ENCODE measurements at places on chromosomes 13 and 19.

GRCh38 chr19:10478903-10479384 lies 24.2 kb downstream of the KEAP1 start:
- peak; percentile 89 for DNase-seq

DNA sequence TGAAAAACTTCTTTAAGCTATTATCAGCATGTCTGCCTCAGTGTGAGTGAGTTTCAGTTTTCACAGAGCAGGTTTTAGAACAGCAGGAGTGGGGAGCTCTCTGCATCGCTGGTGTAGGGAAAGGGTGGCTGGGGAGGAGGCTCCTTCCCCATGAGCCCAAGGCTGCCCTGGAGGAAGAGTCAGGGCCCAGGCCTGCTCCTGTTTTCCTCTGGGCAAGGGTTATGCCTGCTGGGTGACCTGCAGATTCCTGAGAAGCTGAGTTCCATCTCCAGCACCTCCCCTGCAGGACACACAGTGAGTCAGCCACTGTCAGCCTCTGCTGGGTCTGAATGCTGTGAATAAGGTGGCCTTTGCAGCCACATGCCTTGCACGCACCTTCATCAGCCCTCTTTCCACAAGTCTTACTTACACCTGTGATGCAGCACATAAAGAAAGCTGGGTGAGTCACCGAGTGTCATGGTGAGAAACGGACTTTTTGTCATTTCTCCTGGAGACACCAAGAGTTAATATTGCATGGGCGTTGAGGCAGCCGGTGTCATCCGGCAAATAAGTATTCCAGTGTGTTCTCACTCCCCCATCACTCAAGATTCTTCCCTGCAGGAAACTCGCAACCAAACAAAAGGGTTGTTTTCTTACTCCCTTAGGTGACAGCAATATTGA lies 186.4 kb upstream of the KL start:
- DNase-seq, result no peak

- DNase-seq, result no peak
These were observed 221.3 kb downstream of the MYO16 start for GRCh38 chr13:108850691-108851090.

- no peak for DNase-seq
These were observed 407.2 kb downstream of the KCNRG start for GRCh38 chr13:50422181-50423148.

GRCh38 chr19:11291991-11292390 lies 4.0 kb upstream of the TSPAN16 start:
- DNase-seq, result no peak

DNA sequence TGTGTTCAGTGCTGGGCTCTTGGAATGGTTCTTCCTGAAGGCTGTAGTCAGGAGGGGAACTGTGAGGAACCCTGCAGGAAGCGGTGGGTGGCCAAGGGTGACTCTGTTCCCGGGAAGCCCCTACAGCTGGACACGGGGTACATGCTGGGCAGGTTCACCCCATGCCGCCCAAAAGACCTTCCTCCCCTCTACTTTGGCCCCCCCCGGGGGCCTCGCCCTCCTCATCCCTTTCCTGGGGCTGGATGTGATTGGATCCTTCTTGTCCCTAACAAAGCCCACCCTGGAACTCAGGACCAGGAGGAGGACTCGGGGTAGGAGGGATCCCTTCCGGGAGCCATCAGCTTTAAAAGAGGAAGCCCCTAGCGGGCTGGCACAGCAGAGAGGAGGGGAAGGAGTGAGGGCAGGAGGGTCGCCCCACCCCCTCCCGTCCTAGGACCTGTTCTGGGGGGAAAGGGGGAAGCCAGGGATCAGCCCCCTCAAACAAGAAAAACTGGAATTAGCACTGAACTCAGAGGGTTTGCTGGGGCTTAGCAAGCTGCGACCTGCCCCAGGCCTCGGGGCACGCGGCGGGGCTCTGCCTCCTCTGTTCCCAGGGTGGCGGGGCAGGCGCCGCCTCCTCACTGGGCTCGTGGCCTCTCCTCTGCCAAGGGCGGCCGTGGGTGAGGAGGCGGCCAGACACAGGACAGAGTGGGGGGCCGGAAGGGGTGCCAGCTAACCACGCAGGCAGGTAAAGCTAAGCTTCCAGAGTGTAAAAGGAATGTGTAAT lies 4.0 kb downstream of the CEBPA start:
- no peak for DNase-seq

GRCh38 chr13:85675151-85675907 lies 123.9 kb downstream of the SLITRK6 start:
- DNase-seq, result no peak

GRCh38 chr13:21988624-21989023 lies 317.8 kb downstream of the FGF9 start:
- no peak for DNase-seq

DNA sequence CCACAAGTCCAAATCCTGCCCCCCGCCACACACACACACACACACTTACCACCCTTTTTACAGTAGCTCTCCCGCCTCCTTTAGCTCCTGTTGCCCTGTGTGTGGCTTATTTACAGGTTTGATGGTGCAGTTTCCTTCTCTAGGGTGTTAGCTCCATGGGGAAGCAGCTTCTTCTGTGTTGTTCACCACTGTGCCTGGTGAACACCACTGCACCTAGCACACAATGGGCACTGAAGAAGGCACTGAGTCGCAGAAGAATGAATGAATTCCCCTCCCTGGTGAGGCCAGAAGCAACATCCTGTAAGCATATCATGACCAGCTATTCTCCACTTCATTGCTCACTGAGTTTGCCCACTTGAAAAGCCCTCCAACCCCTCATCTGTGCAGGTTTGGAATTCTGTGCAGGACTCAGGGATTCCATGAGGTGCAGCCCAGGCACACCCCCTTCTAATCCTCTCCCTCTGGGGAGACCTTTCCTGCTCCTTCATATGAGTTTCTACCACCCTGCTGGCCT lies 3.0 kb upstream of the RAB20 start:
- no peak for DNase-seq

- DNase-seq, result no peak
These were observed 3.4 kb downstream of the DNMT1 start for GRCh38 chr19:10191347-10191746.

DNA sequence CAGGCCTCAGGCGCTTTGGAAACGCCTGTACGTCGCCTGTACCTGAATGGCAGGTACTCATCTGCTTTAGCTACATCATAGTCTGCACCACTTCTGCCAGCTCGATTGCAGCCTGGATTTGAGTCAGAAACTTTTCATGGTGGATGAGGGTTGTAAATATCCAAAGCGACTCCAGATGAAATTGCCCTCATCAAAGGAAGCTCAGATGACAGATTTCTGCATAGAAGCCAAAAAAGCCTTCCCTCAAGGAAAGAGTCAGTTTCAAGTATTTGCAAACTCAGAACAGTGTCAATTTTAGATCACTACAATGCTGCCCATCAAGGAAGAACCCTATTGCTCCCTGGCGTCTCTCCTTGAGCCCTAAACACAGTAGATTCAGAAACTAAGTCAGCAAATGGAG lies 38.8 kb upstream of the IGFL4 start:
- no peak for DNase-seq

GRCh38 chr13:74219566-74219965 lies 85.4 kb upstream of the KLF12 start:
- DNase-seq, result no peak

GRCh38 chr19:16591803-16592556 lies 19.8 kb upstream of the SLC35E1 start:
- DNase-seq, result no peak

- no peak for DNase-seq
These were observed 12.5 kb upstream of the KCNN1 start for GRCh38 chr19:17954401-17954800.

DNA sequence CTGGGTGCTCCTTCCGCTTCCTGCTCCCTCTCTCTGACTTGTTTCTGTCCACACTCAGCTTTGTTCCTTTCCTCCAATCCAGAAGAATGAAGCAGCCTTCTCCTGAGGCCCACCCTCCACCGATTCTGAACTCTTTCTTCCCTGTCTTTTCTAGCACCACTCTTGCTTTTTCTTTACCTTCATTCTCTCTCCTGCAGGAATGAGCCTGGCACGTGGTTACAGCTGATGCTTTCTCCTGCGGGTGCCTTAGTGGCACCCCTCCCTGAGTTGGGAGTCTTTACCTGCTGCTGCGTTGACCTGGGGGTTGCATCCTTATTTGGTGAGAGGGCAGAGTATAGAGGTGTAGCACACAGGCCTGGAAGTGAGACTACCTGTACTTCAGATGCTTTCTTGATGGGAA lies 6.2 kb downstream of the UBAC2 start:
- no peak for DNase-seq

GRCh38 chr13:76481738-76482137 lies 404.5 kb downstream of the KCTD12 start:
- DNase-seq, result no peak

DNA sequence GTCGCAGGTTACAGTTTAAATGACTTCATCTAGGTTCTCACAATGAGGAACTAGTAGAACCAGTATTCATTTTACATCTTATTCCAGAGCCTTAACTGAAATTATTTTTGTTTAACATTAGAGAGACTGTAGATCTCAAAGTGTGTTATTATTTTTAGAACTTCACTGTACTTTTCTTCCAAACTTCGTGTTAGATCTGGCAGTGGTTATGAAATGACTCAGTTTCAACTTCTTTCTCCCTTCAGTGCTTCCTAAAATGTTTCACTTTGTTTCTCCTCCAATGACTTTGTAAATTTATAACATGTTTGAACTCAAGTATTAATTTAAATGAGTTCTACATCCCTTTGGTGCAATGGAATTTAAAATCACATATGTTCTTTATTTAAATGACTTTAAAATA lies 139.3 kb downstream of the PCDH9 start:
- no peak for DNase-seq

- DNase-seq, result no peak
These were observed 132.8 kb upstream of the MYO16 start for GRCh38 chr13:108496362-108497210.

GRCh38 chr19:55319785-55320184 lies 5.4 kb downstream of the TMEM150B start:
- no peak for DNase-seq

DNA sequence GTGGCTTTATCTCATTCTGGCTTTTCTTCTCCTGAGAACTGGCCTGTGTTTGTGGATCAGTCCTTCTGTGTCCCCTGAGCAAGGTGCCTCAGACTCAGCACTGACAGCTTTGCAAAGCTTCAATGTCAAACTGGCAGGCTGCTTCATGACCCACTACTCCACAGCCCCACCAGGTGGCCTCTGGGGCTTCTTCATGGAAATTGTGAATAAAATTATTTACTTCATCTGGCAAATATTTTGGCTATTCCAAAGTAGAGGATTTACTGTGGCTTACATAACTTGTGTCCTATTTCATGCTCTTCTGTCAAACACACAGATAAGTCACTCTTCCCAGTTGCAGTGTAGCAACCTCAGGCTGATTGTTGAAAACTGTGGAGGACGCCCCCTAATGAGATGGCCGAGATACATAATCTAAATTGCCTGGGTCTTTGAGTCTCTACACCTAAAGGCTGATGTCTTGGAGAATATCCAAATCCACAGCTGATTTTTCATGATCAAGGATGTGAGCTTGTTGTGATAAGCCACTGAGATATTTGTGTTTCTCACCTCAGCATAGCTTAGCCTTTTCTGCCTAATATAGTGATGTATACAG lies 721.9 kb upstream of the SLC10A2 start:
- no peak for DNase-seq

- DNase-seq, result no peak
These were observed 179.1 kb upstream of the MIR17HG start for GRCh38 chr13:91168386-91168711.

- DNase-seq, result no peak
These were observed 26.2 kb downstream of the OXGR1 start for GRCh38 chr13:96968027-96968426.

GRCh38 chr19:2420490-2420889 lies 6.9 kb downstream of the TIMM13 start:
- no peak for DNase-seq

DNA sequence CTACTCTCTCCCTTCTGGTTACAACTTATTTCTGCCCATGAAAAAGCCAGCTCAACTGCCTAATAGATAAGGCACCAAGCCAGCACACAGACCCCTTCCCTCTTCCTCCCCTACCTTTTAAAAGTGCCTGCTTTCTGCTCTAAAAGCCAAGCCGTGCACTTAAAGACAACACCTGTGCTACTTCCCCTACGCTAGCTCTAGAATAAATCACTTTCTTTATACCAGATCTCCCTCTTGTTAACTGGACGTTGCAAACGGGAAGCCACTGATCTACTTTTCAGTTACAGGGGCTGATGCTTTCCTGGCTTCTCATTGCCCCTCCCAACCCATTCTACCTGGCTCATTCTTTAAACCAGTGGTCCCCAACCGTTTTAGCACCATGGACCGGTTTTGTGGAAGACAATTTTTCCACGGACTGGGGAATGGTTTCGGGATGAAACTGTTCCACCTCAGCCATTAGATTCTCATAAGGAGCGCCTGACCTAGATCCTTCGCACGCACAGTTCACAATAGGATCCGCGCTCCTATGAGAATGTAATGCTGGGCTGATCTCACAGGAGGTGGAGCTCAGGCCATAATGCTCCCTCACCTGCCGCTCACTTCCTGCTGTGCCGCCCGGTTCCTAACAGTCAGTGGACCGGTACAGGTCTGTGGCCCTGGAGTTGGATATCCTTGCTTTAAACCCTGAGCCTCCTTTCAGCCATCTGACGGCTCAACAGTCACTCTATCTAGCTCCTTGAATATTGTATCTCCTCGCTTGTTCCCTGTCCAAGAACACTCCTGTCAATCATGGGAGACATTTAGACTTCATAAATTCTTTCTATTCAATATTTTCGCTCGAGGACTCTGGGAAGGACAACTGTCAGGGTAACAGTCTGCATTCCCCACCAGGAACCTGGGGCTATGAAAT lies 841 bp upstream of the ZNF223 start:
- DNase-seq, result no peak

DNA sequence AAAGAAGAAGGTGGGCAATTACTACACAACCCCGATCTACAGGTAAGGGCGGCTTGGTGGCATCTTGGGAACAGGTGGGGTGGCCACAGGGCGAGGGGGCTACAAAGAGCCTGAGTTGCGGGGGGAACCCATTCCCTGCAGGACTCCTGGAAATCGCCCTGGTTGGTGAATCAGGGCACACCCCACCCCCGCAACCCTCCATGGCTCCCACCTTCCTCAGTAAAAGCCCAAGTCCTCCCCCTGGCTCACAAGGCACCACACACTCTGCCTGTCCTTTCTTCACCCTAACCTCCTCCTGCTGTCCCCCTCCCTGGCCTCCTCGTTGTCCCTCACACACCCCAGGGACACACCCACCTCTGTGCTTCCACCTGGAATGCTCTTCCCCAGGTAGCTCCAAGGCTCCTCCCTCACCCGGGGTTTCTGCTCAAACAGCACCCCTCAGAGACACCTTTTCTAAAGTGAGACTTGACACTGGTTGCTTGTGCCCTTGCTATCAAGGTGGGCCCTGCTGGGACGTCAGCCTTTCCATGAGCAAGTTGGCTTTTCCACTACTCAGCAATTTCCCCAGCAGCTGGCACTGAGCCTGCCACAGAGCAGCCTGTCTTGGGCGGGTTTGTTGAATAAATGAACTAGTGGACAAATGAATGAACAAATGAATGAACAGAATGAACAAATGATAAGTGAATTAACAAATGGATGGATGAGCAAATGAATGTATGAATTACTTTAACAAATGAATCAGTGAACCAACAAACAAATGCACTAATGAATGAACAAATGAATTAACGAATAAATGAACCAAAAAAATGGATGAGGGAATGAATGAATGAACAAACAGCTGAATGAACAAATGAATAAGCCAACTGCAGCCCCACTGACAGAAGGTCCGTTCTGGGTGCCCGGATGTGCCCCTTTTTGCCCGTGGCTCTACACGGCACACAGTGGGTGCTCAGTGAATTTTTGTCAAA lies 6.2 kb upstream of the MRI1 start:
- no peak for DNase-seq

- no peak for DNase-seq
These were observed 6.6 kb upstream of the GADD45B start for GRCh38 chr19:2469102-2469914.

- no peak for DNase-seq
These were observed 31.6 kb upstream of the SLC46A3 start for GRCh38 chr13:28750187-28751045.
